ENCODE measurements at places on chromosomes 13 and 19.

- DNase-seq: no peak
Observed at GRCh38 chr13:113627136-113627535, 30.9 kb downstream of the ATP4B start.

DNA sequence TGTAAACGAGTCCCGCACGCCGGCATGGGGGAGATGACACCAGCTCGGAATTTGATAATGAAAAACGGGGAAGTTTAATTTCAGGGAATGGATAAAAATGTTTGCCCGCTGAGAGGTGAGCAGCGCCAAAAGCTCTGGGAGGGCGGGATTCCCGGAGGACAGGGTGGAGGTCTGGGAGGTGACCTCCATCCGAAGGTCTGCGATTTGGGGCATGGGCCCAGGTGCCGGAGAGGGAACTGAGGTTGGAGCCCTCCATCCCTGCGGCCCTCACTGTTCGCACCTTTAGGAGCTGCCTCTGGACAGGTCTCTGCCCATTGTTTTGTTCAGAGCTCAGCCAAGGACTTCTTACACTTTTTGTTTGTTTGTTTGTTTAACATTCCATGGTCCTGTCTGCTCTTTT is 129.8 kb downstream of the URI1 start:
- DNase-seq: no peak

DNA sequence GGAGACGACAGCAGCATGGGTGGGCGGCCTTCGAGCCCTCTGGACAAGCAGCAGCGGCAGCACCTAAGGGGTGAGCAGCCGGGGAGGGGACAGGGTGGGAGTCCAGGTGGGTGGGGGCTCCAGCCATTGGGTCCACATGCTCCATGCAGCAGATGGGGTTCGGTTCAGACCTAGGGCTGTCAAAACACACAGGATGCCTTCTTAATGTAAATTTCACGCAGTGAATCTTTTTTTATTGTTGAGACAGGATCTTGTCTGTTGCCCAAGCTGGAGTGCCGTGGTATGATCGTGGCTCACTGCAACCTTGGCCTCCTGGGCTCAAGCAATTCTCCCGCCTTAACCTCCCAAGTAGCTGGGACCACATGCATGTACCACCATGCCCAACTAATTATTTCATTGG is 15.9 kb downstream of the PGLS start:
- DNase-seq: no peak

- no peak for DNase-seq
Observed at GRCh38 chr19:33825556-33825955, 28.9 kb downstream of the KCTD15 start.

GRCh38 chr13:81757348-81757970 is 1416.5 kb upstream of the SPRY2 start:
- DNase-seq: no peak

GRCh38 chr13:96181911-96182310 is 92.0 kb downstream of the HS6ST3 start:
- peak; percentile 10 for DNase-seq

- DNase-seq: no peak
Observed at GRCh38 chr13:98443329-98443728, 133.6 kb downstream of the STK24 start.

GRCh38 chr19:13302526-13303270 is 152.5 kb downstream of the IER2 start:
- DNase-seq: no peak

DNA sequence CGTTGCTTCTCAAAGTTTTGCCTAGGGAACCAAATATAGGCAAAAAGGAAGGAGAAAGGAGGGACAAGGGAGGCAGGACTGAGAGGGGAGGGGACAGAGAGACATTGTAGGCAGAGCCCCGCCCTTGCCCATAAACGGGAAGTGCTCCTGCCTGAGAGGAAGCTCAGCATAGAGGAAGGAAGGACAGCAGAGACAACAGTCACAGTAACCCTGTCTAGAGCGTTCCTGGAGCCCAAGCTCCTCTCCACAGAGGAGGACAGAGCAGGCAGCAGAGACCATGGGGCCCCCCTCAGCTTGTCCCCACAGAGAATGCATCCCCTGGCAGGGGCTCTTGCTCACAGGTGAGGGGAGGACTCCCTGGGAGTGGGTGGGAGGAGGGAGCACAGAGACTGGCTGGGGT is at the start of gene CEACAM21:
Gene CEACAM21 (plus strand): TSS at position 169 of the 400 bp plus-strand sequence. CDS start 109 bp downstream, at position 278.
- no peak for DNase-seq

- DNase-seq: no peak
Observed at GRCh38 chr13:42211704-42212464, 60.1 kb upstream of the AKAP11 start.

DNA sequence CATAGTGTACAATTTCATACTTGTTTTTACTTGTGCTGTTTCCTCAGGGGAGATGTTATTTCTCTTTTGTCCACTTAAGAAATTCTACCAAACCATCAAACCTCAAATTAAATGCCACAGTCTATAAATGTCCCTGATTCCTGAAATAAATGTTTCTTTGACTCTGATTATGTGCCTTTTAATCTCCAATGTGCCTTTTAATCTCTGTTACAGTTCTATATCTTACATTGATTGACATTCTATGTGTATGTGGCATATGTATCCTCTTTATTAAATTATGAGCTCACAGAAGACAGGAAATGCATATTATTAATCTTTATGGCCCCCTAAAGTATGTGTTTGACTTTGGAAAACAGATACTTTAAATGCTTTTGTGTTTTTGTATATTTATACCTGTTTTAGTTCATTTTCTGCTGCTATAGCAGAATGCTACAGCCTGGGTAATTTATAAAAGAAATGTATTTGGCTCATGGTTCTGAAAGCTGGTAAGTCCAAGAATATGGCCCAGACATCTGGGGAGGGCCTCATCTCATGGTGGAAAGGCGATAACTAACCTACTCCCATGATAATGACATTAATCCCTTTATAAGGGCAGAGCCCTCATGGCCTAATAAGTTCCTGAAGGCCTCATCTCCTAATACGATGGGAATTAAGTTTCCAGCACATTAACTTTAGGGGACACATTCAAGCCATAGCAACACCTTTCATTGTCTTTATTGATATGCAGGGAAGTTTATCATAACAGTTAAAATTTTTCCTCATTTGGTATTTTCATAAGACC is 403.9 kb downstream of the LIG4 start:
- no peak for DNase-seq

GRCh38 chr13:26678796-26679195 is 81.8 kb downstream of the GPR12 start:
- DNase-seq: no peak

GRCh38 chr13:82129281-82129680 is 1753.0 kb downstream of the SLITRK1 start:
- no peak for DNase-seq

DNA sequence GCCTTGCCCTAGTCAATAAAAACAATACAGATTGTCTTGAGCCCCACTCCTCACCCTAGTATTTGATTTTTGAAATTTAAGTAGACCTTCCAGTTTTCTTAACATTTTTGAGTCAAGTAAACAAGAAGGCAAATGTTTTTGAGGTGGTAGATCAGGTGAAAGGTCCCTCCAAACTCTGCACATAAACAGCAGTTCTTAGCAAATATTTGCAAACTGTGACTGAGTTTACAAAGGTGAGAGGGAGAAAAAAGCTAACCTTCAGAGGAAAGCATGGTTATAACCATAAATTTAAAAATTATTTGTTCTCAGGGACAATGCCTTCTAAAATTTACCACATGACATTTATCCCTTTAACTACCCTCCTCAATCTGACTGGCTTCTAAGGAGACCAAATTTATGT is 84.6 kb upstream of the PCDH17 start:
- no peak for DNase-seq

- no peak for DNase-seq
Observed at GRCh38 chr19:11192957-11193939, 4.1 kb downstream of the KANK2 start.

- peak; percentile 76 for DNase-seq
Observed at GRCh38 chr13:52850396-52851136, 2.1 kb upstream of the PCDH8 start.

DNA sequence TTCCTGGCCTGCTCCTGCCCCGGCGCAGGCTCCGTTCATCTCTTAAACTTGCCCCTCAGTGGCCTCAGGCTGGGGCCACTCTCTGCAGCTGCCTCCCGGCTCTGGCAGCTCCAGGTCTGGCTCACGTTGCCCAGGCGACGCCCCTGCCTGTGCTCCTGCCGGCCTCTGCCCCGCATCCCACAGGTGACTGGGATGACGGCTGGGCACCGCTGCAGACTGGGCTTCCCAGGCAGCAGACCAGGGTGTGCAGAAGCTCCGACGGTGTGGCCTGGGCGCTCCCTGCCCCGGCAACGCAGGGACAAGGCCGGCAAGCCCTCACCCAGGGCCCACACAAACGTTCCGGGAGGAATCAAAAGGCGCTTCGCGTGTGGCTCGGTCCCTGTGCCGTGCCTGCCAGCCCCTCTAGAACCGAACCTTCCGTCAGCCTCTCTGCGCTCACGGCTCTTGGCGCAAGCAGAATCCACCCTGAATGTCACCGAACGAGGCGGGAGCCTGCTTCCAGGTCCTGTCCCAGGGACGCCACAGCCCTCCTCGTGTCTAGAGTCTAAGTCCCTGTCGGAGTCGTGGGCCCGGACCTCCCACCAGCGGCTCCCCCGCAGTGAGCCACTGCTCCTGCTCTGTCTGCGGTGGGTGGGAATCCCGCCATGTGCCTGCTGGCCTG is 64.8 kb downstream of the MLLT1 start:
- DNase-seq: no peak

- no peak for DNase-seq
Observed at GRCh38 chr13:33015241-33015668, 968 bp upstream of the KL start.

- DNase-seq: no peak
Observed at GRCh38 chr19:29089315-29089870, 123.6 kb downstream of the UQCRFS1 start.

GRCh38 chr19:31527443-31527842 is 178.2 kb upstream of the TSHZ3 start:
- no peak for DNase-seq

DNA sequence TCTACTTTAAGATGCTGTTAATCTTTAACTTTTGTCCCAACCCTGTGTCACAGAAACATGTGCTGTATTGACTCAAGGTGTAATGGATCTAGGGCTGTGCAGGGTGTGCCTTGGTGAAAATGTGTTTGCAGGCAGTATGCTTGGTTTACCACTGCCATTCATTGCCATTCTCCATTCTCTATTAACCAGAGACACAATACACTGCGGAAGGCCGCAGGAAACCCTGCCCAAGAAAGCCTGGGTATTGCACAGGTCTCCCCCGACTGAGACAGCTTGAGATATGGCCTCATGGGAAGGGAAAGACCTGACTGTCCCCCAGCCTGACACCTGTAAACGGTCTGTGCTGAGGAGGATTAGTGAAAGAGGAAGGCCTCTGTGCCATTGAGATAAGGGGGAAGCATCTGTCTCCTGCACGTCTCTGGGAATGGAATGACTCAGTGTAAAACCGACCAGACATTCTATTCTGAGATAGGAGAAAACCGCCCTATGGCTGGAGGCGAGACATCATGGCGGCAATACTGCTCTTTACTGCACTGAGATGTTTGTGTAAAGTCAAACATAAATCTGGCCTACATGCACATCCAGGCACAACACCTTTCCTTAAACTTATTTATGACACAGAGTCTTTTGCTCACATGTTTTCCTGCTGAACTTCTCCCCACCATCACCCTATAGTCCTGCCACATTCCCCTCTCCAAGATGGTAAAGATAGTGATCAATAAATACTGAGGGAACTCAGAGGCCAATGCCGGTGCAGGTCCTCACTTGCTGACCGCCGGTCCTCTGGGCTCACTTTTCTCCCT is 13.1 kb upstream of the ZNF888 start:
- DNase-seq: no peak

- no peak for DNase-seq
Observed at GRCh38 chr13:107642831-107643230, 572.5 kb downstream of the LIG4 start.

- no peak for DNase-seq
Observed at GRCh38 chr13:28718196-28718542, 601 bp downstream of the SLC46A3 start.

GRCh38 chr13:98909016-98909415 is 68.8 kb downstream of the DOCK9 start:
- no peak for DNase-seq

GRCh38 chr19:48997972-48998371 is 4.3 kb downstream of the RUVBL2 start:
- DNase-seq: no peak

DNA sequence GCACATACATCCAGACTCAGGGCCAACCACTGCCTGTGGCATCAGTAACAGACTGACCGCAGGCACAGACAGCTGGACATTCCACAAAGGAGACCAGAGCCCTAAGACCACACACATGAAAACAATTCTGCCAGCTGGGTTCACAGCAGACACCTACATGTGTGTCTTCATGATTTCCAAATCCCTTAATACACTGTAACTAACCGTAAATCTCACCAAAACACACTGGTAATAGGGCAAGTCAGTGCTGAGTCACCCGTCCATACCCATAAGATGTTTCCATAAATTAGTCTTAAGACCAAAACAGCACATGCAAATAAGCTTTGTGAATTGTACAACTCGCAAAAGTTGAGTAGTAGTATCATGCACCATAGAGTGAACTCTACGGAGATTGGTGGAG is 65.4 kb downstream of the TUBGCP3 start:
- no peak for DNase-seq

DNA sequence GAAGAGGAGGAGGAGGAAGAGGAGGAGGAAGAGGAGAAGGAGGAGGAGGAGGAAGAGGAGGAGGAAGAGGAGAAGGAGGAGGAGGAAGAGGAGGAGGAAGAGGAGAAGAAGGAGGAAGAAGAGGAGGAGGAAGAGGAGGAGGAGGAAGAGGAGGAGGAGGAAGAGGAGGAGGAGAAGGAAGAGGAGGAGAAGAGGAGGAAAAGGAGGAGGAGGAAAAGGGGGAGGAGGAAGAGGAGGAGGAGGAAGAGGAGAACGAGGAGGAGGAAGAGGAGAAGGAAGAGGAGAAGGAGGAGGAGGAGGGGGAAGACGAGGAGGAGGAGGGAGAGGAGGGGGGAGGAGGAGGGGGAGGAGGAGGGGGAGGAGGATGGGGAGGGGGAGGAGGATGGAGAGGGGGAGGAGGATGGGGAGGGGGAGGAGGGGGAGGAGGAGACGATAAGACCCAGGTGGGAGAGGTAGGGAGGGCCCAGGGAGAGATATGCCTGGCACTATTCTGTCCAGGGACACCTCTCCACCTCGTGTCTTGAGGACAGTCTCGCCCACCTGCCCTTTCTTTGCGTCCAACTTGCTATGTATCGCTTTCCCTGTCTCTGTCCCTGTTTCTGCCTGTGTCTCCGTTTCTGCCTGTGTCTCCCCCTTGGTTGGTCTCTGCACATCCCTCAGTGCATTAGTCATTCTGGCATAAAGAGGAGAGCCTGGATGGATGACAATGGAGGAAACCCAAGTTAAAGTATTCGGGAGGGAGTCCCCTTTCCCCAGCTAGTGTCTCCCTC is 7.1 kb upstream of the KLK5 start:
- DNase-seq: no peak

- DNase-seq: no peak
Observed at GRCh38 chr13:34162544-34162933, 344.6 kb downstream of the RFC3 start.

DNA sequence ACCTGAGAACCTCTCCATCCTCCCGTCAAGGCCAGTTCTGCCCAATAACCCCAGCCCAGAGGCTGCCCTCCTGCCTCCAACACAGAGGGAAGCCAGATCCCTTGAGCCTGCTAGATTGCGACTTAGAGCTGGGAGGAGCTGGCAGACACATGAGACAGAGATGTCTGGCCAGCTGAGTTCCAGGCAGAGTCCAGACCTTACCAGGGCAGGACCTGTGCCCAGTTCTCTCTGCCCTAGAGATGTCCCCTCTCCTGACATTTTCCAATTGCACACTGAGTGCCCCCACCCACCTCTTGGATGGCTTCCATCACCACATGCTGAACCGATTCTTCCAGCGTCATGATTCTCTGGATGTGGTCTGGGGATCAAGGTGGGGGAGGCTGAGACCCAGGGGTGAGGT is 3.0 kb downstream of the HOOK2 start:
- DNase-seq: no peak

- DNase-seq: no peak
Observed at GRCh38 chr19:31204115-31204514, 145.1 kb downstream of the TSHZ3 start.
